ENCODE measurements at places on chromosomes 5 and 9.

- no peak for DNase-seq
These were observed 405.5 kb downstream of the KIF4B start for GRCh38 chr5:155418960-155419579.

- no peak for DNase-seq
These were observed 118.2 kb downstream of the ENTREP1 start for GRCh38 chr9:69443178-69443577.

GRCh38 chr5:171840066-171840465 is 54.4 kb downstream of the SMIM23 start:
- no peak for DNase-seq

DNA sequence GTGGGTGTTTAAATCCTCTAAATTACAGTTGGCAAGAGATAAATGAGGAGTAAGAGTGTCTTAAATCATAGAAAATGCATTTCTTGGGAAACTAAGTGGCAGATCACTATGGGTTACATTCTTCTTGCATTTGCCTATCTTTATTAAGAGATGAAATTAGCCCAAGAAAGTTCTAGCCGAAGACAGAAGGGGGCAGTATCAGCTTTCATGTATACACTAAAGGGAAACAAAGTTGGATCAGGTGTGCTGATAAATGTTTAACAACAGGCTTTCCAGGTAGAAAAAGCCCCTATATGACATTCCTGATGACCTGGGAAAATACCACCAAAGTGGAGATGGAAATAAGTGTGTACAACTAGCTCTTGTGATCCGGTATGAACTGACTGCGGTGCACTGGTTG is 81.9 kb upstream of the TLR4 start:
- no peak for DNase-seq

GRCh38 chr9:78294290-78295176 is 2.4 kb upstream of the PSAT1 start:
- DNase-seq = no peak

GRCh38 chr9:111411266-111411665 is 72.9 kb downstream of the ECPAS start:
- no peak for DNase-seq

- no peak for DNase-seq
These were observed 80.4 kb downstream of the SLC12A2 start for GRCh38 chr5:128163991-128164390.

DNA sequence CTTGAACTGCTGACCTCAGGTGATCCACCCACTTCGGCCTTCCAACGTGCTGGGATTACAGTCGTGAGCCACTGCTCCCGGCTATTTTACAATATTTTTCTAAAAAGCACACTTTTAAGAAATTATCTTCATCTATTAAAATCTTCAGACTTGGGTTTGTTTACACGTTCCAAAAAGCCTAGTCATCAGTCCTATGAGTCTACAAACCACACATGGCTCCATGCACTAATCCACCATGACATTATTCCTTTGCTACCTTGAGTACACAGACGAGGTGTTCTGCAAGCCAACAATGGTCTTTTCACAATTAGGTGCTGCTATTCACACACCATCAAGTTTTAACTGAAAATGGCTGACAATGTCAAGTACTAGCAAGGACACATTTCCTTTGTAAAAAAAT is 41.0 kb downstream of the TRPM6 start:
- DNase-seq = no peak

- DNase-seq = no peak
These were observed 26.1 kb upstream of the MACIR start for GRCh38 chr5:103232393-103232999.

DNA sequence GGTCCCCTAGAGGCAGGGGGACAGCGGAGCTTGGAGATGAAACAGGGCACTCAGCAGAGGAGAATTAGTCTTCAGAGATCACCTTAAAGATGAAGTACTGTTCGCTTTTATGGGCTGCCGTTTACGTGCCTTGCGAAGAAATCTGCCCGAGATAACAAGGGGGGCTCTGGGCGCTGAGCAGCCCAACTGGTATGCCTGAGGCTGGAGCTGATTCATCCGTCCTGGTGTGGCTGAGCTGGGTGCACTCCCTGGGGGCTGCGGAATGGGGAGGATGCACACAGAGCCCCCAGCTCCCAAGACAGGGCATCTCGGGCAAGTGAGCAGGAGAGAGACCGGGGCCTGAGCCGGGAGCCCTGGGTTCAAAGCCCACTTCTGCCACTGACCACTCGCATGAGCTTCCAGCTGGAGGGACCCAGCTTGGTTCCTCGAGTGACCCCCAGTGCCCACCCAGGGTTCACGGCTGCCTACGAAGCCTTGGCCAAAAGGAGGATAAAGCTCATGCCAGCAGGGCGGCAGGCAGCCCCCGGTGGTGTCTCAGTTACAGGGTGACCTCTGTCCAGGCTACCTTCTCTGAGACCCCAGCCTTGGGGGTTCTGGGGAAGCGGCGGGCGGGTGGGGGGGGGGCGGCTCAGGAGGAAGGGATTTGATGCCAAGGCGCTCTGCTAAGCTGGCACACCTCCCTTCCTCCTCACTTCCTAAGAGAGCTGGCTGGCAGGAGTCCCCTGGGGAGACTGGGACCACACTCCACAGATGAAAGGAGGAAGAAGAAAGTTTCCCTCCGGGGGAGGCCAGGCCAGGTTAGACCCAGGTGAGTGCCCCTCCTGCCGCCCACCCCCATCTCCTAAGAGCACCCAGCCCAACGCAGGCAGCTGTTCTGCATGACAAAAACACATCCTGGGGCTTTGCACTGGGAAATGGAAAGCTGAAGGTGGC is 5.7 kb downstream of the FIBCD1 start:
- DNase-seq = no peak

- DNase-seq = no peak
These were observed 18.7 kb upstream of the EEIG1 start for GRCh38 chr9:127999461-127999860.

GRCh38 chr5:62308439-62308838 is 2.4 kb downstream of the KIF2A start:
- DNase-seq = no peak

- no peak for DNase-seq
These were observed 88.5 kb downstream of the PSD2 start for GRCh38 chr5:139884144-139884543.

- DNase-seq = no peak
These were observed 81.8 kb downstream of the TRIM36 start for GRCh38 chr5:115087951-115088350.

DNA sequence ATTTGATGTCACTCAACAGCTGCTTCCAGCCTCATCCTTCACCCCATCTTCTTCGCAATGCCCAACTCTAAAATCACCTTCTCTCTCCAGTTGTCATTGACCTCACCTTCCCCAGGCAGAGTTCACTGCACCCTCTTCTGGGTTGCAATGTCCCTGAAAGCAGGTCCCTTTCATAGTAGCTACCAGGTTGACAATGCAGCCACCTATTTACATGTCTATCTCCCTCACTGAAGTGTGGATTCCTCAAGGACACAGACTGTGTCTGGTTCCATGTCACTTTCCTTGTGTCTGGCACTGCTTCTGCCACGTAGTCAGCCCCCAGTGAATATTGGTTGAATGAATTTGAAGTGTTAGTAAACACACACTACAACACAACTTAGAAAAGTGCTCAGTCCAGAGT is 445.5 kb upstream of the WWC1 start:
- DNase-seq = no peak

GRCh38 chr9:20023210-20023905 is 234.5 kb upstream of the SLC24A2 start:
- DNase-seq = no peak

DNA sequence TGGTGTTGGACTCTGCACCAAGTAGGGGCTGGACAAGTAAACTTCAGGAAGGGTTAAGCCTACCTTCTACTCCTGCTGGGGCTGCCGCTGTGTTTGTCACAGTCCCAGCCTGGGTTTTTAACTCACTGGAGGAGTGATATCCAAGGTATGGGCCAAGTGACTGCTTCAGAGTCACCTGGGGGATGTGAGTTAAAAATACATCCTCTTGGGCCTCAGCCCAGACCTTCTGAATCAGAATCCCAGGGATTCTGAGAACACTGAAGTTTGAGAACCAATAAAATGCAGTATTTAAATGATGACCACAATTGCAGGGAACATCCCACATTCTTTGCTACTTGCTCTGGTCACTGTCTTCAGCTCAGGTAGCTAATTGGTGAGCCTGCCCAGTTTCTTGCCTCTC is 95.1 kb upstream of the DNAH5 start:
- DNase-seq = no peak

GRCh38 chr9:28051559-28052503 is 478.6 kb upstream of the C9orf72 start:
- DNase-seq = no peak

DNA sequence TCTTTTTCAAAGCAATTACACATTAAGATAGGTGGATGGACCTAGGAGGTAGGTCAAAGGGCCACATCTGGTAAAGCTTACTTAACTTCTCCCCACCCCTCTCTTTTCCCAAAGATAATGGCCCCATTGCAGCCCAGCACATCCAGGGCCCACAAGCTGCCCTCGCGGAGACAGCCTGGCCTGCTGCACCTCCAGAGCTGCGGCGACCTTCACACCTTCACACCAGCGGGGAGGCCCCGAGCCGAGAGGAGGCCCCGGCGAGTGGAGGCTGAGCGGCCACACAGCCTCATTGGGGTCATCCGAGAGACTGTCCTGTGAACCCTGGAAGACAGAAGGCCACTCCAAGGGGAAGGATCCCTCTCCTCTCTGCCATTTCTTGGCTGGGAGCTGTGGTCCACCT is 66.5 kb downstream of the ENTREP1 start:
- DNase-seq = no peak

DNA sequence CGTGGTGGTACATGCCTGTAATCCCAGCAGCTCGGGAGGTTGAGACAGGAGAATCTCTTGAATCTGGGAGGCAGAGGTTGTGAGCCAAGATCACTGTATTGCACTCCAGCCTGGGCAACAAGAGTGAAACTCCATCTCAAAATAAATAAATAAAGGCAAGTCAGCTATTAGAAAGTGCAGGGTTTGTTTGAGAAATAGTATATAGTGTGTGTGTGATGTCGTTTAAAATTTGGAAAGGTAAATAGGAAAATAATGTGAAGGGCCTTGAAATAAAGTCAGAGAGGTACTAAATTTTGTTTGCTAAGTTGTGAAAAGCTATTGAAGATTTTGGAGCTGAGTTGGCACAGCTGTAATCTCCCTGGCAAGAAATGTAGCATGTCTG is 17.8 kb downstream of the ZNF131 start:
- DNase-seq = no peak

DNA sequence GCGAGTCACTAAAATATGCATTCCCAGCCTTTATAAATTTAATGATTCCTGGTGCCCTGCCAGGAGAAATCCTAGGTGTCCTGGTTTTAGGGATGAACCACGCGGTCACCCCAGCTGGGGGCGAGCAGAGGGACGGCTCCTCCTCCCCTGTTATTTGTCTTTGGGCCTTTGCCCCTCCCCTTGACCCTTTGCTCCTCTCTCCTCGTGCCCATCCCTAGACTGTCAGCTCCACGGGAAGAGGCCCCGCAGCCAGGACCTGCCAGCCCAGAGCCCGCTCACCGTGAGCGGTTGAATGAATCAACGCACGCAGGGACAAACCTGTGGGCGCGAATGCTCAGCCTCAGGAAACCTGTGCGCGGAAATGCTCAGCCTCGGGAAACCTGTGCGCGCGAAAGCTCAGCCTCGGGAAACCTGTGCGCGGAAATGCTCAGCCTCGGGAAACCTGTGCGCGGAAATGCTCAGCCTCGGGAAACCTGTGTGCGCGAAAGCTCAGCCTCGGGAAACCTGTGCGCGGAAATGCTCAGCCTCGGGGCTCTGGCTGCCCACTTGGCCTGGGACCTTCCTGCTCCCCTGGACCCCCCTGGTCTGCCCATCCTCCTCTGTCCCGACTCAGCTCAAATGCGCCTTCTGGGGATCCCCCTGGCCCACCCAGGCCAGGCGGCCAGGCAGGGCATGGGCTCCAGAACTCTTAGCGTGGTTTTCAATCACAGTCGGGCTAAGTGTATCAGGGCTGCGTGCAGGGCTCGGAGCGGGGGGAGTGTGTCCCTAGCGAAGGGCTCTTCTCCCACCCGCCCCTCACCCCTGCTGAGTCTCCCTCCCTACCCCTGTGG is 140.5 kb upstream of the COL5A1 start:
- no peak for DNase-seq

DNA sequence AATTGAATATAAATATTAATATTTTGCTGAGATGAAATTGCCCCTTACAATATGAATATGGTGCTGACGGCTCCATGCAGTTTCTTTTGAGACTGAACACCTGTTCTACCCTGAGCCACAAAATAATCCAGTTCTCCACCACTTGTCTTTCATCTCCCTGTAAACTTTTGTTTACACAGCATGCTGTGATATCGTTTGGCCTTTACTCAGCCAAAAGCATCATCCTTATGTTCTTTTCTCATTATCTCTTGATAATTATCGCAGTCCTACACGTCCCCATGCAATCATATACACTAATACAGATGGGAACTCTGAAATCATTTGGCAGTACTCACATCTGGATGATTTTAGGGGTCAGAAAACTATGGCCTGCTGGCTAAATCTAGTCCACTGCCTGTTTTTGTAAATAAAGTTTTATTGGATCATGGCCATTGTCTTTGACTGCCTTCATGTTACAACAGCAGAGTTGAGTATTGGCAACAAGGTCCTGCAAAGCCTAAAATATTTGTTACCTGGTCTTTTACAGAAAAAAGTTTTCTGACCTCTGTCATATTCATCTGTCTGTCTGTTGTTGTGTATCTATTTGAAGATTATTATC is 53.3 kb downstream of the AOPEP start:
- DNase-seq = no peak

GRCh38 chr9:112554516-112554915 is 67.9 kb downstream of the KIAA1958 start:
- no peak for DNase-seq

- no peak for DNase-seq
These were observed 466.9 kb downstream of the ENC1 start for GRCh38 chr5:74173665-74174064.

- DNase-seq = no peak
These were observed 105.7 kb downstream of the INSYN2B start for GRCh38 chr5:169874621-169875020.

DNA sequence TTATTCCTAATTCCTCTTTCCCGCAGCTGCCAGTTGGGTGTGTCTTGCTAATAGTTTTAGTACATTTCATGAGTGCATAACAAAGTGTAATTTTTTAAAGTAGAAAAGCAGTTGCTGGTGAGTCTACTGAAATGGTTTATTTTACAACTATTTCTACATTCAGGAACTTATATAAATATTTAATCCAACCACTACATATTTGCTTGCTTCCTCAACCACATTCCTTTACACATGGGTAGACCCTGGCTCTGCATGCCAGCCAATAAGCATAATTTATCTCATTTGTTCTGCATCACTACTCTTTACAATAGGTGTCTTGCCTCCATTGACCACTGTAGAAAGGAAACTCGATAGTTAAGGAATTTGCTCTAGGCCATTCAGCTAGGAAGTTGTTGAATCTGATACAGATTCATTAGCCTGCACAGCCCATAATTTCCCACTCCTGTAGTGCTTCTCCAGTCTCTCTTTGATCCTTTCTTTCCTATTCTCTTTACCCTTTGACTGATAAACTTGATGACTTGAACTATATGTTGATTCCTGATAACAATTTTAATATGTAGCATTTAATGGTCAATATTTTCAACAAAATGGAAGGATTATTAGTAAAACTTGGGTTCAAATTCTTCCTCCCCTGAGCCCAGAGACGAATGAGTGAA is 342.5 kb upstream of the ACTBL2 start:
- no peak for DNase-seq
